ENCODE measurements at places on chromosomes 3 and 15. TPM values are rescaled to one million over a fixed set of nuclear protein-coding genes. Genes with fewer than 3 reads are reported as not detected.

GRCh38 chr15:75107908-75108838 lies 84.8 kb downstream of the PPCDC start:
- peak; percentile 95 for DNase-seq

- no peak for DNase-seq
Observed at GRCh38 chr15:90690585-90690984, 26.6 kb upstream of the BLM start.

DNA sequence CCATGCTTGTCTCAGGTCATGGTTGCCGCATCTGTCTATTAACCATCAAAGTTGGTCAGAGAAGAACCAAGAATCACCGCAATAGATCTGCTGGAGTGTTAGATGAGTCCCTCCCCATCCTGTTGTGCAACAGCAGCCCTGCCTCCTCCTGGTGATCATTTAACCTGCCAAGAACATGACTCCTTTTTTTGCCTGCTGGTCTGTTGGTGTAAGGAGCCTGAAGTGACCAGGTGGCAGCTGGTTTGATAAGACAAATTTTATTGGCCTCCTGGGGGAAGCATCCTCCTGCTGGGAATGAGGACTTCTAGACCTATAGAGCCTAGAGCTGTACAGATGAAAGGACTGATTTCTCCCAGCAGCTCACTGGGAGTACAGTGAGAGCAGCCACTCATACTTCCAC lies 43.5 kb upstream of the RAF1 start:
- DNase-seq = no peak

GRCh38 chr15:90610190-90610589 lies 80.5 kb downstream of the CRTC3 start:
- no peak for DNase-seq

GRCh38 chr3:175493301-175493700 lies 634.2 kb downstream of the NAALADL2 start:
- DNase-seq = no peak

DNA sequence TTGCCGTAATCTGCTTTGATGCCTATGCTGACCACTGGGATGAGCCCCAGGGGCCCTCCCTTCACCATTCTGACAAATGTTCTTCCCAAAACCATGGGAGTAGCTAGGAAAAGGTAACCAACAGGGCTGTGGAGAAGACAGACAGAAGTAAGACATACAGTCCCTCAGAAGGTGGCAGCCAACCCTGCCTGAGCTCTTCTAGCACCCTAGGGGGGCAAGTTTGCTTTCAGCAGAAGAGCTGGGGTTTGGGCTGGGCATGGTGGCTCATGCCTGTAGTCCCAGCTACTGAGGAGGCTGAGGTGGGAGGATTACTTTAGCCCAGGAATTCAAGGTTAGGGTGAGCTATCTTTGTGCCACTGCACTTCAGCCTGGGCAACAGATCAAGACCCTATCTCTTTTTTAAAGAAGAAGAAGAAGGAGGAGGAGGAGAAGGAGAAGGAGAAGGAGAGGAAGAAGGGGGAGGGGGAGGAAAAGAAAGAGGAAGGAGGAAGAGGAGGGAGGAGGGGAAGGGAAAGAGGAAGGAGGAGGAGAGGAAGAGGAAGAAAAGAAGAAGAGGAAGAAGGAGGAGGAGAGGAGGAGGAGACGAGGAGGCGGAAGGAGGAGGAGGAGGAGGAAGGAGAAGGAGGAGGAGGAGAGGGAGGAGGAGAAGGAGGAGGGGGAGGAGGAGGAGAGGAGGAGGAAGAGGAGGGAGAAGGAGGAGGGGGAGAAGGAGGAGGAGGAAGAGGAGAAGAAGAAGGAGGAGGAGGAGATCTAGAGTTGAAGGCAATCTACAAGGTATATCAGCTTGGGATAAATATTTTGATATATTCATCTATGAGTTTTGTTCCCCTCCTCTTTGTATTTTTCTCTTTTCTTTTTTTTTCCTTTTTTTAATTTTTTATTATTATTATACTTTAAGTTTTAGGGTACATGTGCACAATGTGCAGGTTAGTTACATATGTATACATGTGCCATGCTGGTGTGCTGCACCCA lies 44.9 kb upstream of the ABHD2 start:
- no peak for DNase-seq

DNA sequence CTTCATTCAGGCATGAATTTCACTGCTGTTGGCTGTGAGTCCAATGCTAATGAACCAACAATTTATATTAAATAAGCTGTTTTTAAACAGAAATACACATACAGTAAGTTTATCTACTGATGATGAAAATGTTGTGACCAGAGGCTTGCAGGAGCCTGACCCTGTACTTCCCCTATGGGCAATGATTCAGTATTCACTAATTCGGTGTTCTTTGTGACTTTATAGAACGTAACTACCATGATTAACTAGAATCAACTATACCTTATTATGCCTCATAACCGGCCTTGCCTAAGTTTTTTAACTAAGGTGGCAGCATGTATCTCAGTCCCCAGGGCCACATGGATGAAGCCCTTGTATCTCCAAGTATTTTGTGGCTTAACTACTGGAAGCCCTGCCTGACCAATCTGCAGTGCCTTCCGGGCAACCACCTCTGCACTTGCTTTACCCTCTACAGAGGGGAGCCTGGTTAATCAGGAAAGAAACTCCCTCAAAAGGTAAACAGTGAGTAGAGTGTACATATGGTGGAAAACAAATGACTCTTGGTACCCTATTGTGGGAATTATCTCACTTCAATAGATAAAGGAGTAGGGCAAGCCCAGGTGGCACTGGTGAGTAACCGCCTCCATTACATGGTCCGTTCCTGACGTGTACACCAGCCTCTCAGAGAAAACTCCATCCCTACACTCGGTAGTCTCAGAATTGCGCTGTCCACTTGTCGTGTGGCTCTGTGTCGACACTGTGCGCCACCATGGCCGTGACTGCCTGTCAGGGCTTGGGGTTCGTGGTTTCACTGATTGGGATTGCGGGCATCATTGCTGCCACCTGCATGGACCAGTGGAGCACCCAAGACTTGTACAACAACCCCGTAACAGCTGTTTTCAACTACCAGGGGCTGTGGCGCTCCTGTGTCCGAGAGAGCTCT lies 11.6 kb upstream of the CLDN18 start:
- no peak for DNase-seq

DNA sequence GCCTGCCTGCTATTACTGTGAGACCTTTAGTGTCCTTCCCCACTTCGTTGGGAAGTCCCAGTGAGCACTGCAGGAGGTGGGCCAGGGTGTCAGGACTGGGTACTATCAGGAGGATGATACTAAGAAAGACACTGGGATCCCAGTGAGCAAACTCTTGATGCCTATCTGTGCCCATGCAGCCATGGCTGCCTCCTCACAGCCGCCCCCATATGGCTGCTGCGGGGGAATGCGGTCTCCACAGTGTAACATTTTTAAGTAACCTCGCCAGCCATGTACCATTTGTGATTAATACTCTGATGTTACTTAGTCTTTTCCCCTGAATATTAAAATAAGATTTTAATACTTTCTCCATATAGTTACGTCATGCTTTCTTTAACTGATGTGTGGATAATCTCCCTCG lies 312.2 kb downstream of the RYR3 start:
- no peak for DNase-seq

DNA sequence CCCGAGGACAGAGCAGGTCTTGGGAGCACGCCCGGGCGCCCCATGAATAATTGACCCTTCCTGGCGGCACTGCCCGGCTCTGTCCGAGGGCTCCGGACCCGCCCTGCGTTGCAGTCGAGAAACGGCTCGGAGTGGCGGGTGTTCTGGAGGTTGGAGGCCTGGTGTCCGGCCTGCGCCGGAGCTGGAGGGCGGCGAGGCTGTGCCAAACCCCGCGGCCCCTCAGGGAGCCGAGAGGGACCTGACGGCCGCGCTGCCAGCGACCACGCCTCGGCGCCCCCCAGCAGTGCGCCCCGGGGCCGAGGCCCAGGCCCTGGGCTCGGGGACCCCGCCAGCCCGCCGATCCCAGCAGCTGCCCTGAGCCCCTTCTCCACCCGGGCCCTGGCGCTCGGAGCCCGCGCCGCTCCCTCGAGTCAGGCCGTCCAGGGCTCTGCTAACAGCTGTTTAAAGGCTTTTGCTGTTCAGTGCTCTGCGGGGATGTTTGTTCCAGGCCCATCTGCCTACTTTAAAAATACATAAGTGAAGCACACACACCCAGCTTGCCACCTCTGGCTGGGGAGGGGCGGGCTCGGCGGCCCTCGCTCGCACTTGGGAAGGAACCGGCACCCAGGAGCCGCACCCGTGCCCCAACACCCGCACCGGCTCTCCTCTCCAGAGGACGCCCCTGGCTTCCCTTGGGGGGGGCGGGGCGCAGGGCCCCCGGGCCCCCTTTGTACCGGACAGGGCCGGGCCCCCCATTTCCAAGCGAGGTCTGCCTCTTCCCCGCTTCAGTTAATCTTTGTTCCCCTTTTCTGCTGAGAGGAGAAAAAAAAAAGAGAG lies 730 bp upstream of the ZNF710 start:
- DNase-seq = peak; percentile 66

GRCh38 chr15:95972812-95973211 lies 357.7 kb upstream of the NR2F2 start:
- no peak for DNase-seq

- DNase-seq = no peak
Observed at GRCh38 chr15:52379395-52380106, 83.9 kb upstream of the MYO5C start.

The DOCK3 gene
- 1.3 TPM for total RNA-seq

The MAGI1 gene
- total RNA-seq = 0.27 TPM

Data from hematopoietic multipotent progenitor cell (in vitro differentiated cells).